ENCODE measurements at places on chromosomes 7 and 10.

- peak; percentile 60 for DNase-seq
Measured at GRCh38 chr10:122323941-122324675, 50.4 kb upstream of the PLEKHA1 start.

GRCh38 chr7:102841290-102841689 is 71.5 kb upstream of the LRRC17 start:
- DNase-seq = no peak

- no peak for DNase-seq
Measured at GRCh38 chr10:69570050-69570816, 3.0 kb downstream of the NEUROG3 start.

DNA sequence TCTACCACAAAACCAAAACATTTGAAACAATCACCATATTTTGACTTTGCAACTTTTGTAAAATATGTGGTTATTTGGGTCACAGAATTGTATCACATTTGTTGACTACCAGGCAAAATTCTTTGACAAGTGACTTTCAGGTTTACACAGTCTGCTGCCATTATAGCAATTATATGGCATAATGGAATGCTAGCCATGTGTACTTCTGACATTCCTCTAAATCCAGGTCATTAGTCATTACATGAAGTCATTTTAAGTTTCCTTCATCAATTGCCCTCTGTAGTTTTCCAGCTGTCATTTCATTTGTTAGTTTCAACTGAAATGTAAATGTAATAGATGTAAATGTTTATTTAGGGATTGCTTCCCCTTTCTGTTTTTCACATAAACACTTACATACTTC is 137.5 kb downstream of the IMMP2L start:
- DNase-seq = no peak

- peak; percentile 70 for DNase-seq
Measured at GRCh38 chr10:63197344-63198092, 64.4 kb downstream of the NRBF2 start.

- DNase-seq = no peak
Measured at GRCh38 chr10:128165536-128165935, 39.3 kb upstream of the MKI67 start.

DNA sequence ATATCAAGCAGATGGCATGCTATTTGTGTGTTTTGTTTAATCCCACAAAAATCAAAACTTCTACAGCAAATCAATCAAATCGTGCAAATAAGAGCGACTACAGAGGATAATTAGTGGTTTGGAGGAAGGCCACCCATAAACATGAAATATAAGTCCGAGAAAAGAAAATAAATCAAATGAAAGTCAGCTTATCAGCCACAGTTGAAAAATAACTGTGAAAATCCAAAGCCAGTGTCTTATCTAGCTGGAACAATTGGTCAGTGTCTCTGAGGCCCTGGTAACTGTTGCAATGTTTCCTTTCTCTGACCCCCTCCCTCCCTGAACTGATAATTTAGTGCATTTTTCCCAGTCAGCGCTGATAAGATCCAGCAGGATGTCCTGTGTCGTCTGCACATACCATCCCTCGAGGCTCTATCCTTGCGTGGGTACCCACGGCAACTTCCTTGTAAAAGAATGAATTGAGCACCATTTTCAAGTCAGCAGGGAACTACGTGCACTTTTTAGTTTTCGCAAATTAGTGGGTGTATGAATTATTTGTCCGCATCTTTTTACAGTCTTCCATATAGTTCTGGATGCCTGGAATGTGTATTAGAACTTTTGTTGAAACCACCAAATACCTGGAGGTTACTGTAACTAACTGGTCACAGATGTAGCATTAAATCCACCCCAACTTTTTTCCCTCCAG is 10.8 kb upstream of the JCAD start:
- peak; percentile 52 for DNase-seq

DNA sequence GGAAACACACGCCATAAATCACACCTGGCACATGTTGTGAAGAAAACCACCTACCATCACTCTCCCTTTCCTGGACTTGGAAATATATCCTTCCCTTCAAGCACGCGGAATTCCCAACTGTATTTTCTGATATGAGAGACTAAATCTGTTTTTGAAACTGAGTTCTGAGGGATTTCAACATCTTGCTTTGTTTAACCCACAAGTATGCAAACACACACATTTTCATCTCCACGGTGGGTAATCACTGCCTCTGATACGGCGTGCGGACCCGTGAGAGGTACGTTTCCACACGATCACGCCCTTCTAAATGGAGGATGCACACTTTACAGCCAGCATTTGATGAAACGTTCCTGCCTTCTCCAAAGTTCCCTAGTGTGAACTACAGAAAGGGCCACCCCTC is 83.4 kb downstream of the ZRANB1 start:
- DNase-seq = no peak

DNA sequence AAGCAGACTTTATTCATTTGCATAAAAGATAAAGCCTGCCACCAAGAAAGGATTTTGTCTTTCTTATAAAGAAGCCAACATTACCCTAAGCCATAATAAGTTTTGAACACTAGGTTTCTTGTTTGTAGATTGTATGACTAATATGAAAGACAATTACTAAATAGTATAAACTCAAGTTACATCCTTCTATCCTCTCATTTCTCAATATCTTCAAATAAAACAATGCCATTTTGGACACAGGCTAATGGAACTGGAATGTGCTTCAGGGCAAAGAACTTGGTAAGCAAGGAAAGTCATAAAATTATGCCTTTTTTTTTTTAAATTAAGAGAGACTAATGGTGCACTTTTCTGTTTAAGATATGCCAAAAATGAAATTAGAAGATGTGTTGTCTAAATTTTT is 137.7 kb downstream of the DKK1 start:
- DNase-seq = peak; percentile 88

DNA sequence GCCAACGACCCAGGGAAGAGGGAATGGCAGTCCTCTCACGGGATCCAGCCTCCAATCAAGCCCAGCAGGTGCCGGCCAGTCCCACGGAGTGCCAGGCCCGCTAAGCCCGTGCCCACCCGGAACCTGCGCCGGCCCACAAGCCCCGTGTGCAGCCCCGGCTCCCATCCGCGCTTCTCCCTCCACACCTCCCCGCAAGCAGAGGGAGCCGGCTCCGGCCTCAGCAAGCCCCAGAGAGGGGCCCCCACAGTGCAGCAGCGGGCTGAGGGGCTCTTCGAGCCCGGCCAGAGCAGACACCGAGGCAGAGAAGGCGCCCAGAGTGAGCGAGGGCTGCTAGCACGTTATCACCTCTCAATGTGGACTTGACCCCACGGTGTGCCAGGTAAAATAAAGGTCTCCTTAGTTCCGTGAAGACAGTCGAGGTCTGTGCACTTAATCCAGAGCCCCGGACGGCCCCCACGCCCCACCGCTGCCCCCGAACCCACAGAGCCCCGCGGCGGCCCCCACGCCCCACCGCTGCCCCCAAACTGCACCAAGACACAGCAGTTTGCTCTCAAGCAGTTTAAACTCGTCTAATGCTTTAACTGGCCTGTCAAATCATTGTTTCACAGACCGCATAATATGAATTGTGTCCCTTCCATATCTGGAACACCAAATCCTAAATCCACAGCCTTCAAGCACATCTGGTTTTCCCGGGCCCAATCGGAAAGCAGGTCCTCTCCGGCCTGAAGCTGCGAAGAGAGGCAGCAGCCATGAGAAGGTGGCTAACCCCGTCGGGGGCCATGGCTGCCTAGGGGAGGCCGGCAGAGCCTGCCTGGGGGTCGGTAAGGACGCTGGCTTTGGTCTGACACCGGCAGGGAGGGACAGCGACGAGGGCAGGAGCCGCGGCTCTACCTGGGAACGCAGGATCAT is 307.8 kb downstream of the PTPRN2 start:
- DNase-seq = no peak

DNA sequence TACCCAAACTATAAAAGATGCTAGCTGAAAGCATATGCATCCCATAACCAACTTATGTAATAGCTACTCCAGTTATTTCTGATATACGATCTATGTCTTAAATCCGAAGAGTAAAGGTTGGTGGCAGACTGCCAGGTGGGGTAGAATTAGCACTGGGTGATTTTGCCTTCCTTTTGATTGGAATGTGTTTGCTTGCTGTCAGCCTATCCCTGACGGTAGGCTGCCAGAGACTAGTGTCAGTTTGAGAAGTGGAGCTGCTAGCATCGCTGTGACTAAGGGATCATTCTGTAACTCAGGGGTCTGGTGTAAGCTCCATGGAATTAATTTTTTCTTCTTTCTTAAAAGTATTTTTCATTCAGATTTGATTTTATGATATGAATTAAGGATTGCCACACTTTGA is 9.5 kb upstream of the SEM1 start:
- DNase-seq = no peak

- DNase-seq = no peak
Measured at GRCh38 chr10:35598379-35598778, 6.8 kb upstream of the GJD4 start.

DNA sequence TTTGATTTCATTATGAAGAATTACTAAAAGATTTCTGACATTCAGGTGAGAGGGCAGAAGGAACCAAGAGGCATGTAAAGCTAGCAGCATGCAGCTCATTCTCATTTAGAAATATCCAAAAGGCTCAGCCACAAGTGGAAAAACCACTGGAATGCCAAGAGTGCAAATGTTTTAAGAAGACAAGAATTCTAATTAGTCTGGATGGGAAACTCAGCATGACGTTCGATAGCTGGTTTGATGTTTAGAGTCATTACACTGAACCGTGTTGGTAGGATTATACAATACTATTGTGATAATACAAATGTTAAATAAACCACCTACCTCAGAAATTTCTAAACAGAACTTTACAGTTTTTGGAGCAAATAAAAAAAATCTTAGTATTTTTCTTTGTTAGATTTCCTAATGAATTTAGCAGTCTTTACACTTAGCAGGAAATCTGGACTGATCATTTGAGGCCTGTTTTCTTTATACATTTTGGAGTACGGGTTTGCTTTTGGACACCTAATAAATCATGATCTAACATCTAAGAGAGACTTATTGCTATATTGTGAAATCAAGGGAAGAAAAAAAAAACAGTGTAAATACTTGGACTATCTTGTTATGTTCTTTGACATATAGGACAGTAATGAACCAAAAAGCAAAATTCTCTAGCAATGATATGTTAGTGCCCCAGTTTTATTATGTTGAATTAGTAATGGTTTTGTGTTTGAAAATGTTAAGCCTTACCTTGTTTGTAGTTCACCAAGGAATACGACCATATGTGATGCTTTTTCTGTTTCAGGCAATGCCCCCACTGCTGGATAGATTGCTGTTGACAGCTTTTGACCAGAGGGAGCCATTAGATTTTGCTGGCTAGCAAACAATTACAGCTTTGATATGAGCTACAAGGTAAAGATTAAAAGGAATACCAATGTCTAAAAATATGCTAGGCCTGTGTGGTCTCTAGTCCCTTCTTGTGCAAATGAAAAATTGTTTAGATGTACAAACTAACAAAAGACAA is 354.1 kb upstream of the SEMA3A start:
- peak; percentile 31 for DNase-seq

DNA sequence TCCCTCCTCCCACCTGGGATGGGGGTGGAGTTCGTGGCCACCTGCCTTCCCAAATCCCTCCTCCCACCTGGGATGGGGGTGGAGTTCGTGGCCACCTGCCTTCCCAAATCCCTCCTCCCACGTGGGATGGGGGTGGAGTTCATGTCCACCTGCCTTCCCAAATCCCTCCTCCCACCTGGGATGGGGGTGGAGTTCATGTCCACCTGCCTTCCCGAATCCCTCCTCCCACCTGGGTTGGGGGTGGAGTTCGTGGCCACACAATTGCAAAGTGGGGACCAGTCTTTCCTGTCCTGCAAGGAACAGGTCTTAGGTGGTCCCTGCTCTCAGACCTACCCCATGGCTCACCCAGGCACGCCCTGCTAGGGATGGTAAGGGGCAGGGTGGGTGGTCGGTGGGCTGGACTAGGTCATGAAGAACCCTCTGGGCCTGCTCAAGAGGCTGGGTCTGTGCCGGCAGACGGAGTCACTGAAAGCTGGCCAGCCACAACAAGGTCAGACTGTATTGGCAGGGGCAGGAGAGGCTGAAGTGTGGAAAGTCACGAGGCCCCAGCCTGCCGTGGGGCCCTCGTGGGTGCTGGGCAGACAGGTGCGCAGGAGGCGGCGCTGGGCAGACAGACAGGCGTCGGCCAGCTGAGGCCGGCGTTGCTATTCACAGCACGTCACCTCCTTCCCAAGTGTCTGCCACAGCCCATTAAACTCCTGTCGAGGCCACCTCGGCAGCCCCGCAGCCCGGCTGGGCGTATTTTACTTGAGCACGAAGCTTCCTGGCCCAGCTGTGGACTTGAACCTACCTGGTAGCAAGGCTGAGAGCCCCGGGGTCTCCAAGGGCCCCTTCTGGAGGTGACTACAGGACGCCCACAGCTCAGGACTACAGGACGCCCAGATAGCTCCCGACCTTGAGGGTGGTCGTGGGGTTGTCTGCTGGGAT is 4.1 kb downstream of the KNDC1 start:
- no peak for DNase-seq

- DNase-seq = no peak
Measured at GRCh38 chr7:48154792-48155413, 16.4 kb upstream of the ABCA13 start.

- peak; percentile 29 for DNase-seq
Measured at GRCh38 chr10:25226775-25227682, 52.2 kb downstream of the GPR158 start.

DNA sequence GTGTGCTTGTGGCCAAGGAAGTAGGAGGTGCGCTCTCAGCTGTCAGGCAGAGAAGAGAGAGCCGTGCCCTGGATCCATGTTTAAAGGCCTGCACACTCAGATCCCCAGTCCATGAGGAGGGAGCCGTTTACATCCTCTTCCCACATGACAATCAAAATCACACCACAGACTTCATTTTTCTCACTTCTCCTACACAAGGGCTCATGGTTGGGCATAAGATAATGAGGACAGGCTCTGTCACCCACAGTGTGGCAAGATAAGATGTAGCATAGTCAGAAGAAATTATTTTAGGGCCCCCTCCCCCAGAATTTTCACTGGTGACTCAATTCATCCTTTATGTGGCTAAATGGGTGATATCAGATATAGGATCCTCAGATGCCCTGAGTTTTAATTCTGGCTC is 35.9 kb upstream of the INHBA start:
- no peak for DNase-seq

GRCh38 chr7:80235334-80235733 is 100.7 kb downstream of the GNAI1 start:
- no peak for DNase-seq

DNA sequence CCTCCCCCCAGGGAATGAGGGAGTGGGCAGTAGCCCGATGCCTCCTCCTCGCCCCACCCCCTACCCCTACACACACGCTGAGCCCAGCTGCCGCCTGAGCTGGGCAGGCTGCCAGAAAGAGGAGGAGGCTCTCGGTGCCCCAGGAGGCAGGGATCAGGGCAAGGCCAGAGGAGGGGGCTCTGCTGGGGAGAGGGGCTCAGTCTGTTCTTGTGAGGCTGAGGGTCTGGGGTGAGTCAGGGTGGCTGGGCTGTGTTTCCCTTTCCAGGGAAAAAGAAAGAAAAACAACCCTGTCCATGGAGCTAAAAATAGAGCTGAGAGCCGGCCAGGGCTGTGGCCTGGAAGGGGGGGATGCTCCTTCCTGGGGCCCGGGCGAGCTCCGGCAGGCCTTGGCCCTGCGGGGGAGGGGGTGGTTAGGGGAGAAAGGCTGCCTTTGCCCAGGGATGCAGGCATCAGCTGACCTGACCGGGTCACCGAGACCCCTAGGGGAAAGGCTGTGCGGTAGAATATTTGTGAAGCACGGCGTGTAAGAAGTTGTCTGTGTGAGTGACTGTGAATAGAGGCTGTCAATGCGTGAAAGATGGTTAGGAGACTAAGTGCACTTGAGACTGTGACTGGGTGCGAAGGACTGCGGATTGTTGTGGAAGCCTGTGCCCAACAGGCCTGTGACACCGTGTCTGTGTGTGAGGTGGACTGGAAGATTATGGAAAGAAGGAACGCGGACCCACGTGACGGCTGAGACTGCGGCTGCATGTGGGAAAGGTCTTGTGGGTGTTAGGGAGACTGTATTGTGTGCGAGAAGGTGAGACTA is 1.2 kb upstream of the LZTS2 start:
- DNase-seq = peak; percentile 32

Data from AG09309 (cell line).